Kidney (tissue), 22 donors: ENCODE measurements at places on chromosomes 2 and 18.

GRCh38 chr2:218367415-218368149 lies 10.9 kb downstream of the CATIP start:
- DNase-seq: peak; percentile 92

DNA sequence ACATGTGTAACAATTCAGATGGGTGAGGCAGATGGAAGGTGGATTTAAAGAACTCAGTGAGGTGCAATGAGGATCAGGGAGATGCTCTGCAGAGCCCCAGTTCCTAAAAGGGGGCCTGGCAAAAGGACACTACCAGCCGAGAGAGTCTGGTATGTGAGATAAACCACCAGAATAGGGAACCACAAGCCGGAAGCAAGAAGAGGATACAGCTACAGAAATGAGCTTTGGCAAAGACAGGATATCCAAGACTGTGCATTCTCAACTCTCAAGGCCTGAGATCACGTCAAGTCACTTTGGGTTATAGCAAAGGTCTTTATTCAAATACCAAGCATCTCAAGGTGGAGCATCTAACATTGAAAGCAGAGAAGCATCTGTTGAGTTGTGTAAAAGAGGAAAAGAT lies 293.5 kb downstream of the ARHGAP15 start:
- DNase-seq: no peak

DNA sequence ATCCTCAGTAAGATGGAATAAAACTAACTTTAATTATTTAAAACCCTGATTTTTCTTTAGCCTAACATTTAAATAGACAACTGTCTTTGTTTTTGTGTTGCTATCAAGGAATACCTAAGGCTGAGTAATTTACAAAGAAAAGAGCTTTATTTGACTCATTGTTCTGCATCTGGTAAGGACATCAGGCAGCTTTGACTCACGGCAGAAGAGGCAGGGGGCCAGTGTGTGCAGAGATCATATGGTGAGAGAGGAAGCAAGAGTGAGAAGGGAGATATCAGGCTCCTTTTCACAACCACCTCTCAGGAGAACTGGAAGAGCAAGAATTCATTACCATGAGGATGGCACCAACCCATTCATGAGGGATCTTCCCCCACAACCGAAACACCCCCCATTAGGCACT lies 64.6 kb upstream of the TFPI start:
- DNase-seq: no peak

DNA sequence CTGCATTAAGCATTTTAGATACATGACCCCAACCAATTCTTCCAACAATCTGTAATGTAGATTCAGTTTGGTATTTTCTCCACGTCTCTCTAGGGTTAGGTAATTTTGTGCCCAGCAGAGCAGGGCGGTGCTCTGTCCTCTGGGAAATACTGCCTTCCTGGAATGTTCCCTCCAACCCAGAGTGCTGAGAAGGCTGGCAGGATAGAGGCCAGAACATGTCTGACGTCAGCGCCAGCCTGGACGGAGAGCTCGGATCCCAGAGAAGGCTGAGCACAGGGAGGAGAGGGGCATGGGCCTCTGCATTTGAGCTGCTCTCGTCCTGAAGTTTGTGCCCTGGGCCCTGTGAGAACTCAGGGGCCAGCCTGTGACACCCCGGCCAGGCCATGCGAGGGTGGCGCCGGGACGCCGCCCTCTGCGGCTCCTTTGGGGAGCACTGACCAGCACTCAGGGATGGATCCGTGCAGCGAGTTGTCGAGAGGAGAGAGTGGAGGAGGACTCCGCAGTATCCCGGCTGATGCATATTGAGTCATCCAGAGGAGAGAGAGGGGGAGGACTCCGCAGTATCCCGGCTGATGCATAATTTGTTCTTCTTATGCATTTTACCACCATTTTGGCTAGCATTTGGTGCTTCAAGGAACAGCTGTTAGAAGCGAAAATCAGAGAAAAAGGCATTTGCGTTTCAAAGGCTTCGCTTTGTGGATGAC lies 80.0 kb upstream of the PXDN start:
- no peak for DNase-seq

DNA sequence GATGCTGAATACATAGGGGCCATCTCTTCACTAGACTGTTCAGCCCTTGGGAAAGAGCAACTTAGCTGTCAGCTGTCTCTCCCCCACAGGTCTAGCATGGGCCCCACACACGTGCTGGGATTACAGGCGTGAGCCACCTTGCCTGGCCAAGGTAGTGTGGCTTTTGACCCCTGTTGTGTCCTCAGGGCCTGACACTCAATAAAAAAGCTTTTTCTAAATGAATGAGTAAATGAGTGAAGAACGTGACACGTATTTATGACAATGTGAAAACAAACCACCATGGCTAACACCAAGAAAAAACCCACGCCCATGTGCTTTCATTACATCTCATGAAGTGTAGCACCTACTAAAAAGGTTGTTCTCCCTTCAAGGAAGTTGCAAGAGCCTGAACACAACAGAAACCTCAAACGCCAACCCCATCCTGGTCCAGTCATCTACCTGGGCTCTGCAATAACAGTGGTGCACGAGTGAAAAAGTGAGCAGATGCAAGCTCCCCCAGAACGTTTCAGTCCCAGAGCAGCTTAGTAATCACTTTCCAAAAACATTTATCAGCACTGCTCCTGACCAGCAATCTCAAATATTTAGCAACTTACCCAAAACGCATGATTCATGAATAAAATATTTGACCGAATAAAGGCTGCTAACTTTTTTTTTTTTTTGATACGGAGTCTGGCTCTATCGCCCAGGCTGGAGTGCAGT lies 3.4 kb downstream of the WDFY1 start:
- DNase-seq: no peak

- no peak for DNase-seq
These were observed 162.6 kb upstream of the SIX3 start for GRCh38 chr2:44778671-44779476.

DNA sequence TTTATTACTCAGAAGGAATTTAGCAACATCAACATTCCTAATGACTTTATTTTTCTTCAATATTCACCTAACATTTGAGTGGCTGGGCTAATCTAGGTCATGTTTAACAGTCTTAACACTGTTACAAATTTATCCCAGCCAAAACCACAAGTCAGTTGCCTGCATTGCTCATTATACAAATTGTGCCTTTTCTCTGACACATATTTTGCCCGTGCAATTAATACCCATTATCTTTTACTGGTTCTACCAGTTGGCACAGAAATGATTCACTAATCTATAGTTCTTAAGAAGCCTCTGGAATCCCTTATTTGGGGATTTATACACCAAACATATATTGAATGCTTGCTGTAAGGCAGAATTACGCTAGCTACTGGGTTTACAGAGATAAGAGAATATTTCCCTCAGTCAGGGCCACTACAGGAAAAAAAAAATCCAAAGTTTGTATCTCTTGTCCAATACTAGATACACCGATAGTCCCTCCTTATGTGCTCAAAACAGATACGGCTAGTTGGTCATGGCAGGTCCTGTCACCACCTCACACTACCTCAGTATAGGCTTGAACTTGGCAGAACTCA lies 46.3 kb downstream of the ZCCHC2 start:
- DNase-seq: no peak

DNA sequence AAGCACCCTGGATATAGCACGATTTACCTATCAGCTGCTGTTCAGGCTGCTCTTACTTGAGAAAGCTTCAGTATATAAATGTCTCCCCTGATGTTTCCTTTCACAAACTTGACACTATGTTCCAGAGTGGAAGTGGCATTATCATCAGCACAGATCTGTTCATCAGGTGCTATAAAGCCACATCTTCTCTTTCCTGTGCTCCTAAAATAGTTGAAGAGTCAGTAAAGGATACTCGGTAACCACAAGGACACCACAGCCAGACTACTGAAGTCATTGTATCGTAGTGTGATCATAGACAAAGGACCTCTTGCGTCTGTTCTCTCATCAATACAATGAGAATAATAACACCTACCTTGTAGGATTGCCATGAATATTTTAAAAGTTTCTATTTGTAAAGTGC lies 841.0 kb upstream of the CELF4 start:
- DNase-seq: no peak

- peak; percentile 18 for DNase-seq
These were observed 800 bp downstream of the TTC21B start for GRCh38 chr2:165952741-165953211.

GRCh38 chr18:36798738-36799473 lies 29.9 kb downstream of the TPGS2 start:
- DNase-seq: no peak

DNA sequence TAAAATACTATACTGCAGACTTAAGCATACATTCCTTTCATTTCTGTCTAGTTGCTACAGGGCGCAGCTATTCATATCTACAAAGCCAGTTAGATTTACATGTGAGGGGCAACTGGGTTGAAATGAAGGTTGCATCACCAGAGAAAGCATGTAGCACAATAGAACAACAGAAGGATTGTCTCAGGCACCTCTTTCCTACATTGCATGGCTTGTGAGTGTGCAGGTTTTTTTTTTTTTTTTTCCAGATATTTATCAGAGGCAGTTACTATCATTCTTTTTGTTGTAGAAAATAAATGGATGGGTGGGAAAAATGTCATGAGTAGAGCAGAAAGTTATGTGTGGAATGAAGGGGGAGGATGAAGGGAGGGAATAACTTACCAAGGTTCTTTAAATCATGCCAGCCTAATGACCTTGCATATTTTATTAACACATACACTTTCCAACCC lies 86.8 kb downstream of the ERBB4 start:
- DNase-seq: peak; percentile 85

- no peak for DNase-seq
These were observed 216.2 kb upstream of the SLC35G4 start for GRCh38 chr18:11392980-11393885.

- DNase-seq: no peak
These were observed 204.0 kb upstream of the HDAC4 start for GRCh38 chr2:239604861-239605260.

GRCh38 chr2:54692556-54692955 lies 30.9 kb upstream of the EML6 start:
- DNase-seq: no peak

DNA sequence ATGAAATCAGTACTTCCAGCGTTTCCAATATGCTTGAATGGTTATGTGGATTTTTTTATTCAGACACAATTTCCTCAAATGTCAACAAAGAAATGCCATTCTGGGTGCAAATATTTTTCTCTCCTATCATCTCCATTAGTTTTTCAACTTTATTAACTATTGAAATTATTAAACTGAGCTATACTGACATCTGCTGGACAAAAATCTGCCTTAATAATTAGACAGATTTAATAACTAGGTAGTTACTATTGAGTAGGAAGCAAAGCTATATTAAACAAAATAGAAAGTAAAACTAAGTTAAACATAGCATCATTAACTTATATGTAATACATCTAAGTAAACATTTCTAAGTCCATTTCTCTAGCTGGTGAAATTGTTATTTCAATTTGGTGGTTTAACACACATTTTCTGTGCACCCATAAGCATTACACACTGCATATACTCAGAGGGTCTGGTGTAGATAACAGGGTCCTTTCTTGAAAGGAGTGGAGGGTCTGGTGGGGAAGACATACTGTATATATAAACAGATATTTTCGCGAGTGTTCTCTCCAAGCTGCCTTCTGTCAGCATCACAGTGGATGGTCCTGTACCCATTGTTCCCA lies 77.0 kb downstream of the LANCL1 start:
- peak; percentile 25 for DNase-seq

GRCh38 chr2:217370391-217370790 lies 510.5 kb upstream of the TNP1 start:
- DNase-seq: no peak

GRCh38 chr18:66254121-66254520 lies 349.8 kb downstream of the CDH19 start:
- DNase-seq: no peak

DNA sequence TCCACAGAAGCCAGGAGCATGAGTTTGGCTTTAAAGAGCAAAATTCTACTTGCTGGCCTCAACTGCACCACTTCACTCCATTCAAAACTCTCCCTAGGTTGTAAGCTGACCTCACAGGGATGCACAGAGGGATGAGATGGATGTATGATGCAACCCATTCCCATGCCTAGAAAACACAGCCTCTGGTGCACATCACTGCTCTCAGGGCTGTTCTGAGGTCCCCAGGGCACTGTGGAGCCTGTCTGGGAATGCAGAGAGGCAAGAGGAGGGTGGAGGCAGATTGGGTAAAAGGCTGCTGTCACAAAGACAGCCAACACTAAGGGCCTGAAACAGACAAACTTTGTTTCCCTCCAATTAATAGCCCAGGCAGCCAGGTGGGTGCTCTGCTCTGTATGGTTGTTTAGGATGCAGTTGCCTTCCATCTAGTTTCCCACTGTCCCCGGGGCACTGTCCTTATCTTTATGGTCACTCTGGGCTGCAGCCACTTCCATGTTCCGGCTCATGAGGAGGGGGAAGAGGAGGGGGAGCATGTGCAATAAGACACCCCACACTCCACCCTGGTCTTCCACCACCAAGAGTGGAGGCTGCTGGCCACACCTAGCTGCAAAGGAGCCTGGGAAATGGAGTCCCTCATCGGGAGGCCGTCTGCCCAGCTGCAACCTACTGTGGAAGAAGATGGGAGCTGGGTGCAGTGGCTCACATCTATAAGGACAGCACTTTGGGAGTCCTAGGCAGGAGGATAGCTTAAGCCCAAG lies 7.0 kb downstream of the GPR45 start:
- DNase-seq: no peak

- DNase-seq: no peak
These were observed 104.4 kb downstream of the CTIF start for GRCh38 chr18:48643262-48643661.

- no peak for DNase-seq
These were observed 506.7 kb downstream of the CMPK2 start for GRCh38 chr2:6358985-6359384.

DNA sequence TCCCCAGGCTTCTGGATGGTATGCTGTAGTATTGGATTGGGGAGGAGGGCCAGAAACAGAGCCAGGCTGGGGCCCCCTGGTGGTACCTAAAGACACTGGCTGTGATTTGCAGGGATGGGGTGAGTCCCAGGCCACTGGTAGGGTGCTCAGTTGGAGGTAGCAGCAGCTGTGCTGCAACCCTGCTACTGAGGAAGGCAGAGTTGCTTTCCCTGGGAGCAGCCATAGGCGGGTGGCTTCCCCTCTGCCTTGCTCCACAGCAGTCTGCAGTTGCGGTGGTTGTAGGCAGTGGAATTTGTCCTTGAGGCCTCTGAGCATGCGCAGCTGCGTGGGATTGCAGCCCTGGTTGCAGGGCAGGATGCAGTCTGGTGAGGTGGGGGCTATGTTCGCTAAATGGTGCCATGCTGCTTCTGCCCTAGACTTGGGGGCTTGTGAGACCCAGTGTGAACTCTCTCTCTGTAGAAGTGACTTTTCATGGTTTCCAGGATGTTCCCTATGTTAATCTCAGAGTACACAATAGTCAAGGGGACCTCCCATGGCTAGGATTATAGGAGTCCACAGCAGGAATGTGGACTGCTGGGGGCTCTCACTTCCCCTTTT lies 443.5 kb downstream of the XIRP2 start:
- no peak for DNase-seq

DNA sequence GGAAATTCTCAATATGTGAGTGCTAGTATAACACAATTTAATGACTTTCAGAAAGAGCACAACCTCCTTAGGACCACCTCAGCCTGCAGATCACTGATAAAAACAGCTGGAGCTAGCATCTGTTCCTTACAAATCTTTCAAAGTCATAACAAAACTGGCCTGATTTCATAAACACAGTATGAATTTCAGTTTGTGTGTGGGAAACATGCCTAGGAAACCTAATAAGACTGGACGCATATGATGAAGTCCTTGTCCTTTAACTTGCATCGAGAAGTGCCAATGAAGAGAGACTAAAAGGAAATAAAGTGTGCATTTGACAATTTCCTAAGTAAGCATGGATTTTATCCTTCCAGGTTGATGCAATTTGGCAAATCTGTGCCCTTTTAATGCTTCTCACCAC lies 74.1 kb upstream of the KLHL14 start:
- no peak for DNase-seq

- no peak for DNase-seq
These were observed 115.9 kb downstream of the HAUS1 start for GRCh38 chr18:46220116-46220515.

GRCh38 chr2:212264187-212264586 lies 274.4 kb downstream of the ERBB4 start:
- DNase-seq: peak; percentile 76
